ENCODE measurements at places on chromosomes 5 and 9.

DNA sequence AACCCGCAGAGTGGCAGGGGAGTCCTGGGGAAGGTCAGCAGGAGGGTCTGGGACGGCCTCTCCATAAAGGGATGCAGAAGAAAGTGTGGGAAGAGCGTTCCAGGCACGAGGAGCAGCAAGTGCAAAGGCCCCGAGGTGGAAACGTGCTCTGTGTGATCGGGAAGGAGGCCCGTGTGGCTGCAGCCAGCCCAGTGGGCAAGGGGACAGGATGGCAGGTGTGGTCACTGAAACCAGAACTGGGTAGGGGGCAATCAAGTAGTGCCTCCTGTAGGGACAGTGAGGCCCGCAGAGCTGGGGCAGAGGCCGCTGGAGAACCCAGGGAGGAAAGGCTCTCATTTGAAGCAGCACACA lies 16.3 kb upstream of the LAMC3 start:
- no peak for DNase-seq

DNA sequence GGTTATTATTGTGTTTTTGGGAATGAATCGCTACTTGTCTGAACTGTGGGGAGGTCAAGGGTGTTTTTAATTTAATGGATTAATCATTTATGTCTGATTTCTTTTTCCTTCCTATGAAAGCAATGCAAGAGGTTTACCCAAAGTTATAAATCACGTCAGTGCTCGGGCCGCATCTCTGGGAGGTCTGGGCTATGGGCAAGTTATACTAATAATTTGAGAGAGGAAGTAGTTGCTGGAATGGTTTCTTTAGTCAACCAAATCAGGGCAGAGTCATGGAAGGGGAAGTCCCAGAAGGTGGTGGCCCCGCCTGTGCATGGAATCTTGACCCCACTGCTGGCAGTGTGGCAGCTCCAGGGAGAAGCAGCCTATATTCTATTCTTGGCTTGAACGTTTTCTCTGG lies 180.2 kb downstream of the HSPA4 start:
- DNase-seq = no peak

- DNase-seq = no peak
Measured at GRCh38 chr9:98755006-98755618, 41.2 kb downstream of the ANKS6 start.

DNA sequence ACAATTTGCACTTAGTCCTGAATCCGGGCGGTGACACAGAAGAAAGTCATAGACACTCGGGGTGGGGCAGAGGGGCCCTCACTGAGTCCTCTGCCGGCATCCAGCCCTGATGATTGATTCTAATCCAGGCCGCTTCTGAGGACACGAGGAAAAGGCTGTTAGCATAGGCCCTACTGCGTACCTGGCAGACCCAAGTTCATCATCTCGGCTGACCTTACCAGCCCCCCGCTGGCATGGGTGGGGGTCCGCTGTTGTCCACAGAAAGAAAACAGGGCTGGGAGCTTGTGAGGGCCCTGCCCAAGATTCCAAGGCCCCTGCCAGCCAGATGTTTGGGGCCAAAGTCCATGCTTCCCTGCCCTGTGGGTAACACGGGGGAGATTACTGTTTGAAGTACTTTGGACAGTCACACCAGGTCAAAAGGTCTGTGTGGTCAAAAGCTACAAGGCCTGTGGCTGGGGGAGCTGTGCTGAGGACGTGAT lies 24.5 kb downstream of the ERGIC1 start:
- DNase-seq = no peak

DNA sequence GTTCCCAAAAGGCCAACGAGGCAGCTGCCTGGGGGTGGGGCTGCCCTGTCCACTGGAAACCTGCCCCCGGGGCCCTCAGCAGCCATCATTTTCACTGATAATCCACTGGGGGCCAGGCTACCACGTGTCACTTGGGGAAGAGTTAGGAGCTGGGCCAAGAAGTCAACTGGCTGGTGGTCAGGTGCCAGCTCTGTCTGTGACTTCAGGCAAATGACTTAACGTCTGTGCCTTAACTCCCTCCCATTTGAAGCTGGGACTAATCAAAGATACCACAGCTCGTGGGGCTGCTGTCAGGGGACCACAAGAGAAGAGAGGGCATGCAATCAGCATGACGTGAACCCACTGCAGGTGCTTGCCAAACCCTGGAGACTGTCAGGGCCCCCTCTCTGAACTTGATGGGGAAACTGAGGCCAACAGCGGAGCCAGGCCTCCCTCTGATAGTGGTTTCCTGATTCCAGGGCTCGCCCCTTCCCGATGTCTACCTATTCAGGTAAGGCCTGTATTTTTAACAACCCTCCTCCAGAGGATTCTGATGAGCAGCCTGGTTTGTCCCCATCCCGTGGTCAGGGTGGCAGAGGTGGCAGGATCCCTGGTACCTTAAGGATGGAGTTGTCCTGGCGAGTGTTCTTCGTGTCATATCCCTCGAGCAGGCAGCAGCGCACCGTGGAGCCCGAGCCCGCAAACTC lies 12.3 kb upstream of the DPM2 start:
- DNase-seq = no peak

- no peak for DNase-seq
Measured at GRCh38 chr5:38608874-38609273, 52.4 kb upstream of the LIFR start.

DNA sequence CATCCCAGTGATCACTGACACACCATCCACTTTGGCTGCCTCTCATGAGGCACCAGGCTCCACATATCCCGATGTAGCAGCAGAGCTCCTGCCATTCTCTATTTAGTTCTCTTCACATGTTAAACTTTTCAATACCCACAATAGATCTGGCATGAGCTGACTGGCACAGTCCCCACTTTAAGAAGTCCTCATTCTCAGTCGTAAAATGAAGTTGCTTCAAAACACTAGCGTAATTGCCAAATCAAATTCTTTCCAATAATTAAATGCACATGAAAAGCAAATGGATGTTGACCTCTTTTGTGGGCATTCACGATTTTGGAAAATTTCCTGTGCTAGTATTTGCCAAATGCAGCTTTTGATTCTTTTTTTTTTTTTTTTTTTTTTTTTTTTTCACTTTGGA lies 32.4 kb downstream of the HAPLN1 start:
- DNase-seq = no peak

DNA sequence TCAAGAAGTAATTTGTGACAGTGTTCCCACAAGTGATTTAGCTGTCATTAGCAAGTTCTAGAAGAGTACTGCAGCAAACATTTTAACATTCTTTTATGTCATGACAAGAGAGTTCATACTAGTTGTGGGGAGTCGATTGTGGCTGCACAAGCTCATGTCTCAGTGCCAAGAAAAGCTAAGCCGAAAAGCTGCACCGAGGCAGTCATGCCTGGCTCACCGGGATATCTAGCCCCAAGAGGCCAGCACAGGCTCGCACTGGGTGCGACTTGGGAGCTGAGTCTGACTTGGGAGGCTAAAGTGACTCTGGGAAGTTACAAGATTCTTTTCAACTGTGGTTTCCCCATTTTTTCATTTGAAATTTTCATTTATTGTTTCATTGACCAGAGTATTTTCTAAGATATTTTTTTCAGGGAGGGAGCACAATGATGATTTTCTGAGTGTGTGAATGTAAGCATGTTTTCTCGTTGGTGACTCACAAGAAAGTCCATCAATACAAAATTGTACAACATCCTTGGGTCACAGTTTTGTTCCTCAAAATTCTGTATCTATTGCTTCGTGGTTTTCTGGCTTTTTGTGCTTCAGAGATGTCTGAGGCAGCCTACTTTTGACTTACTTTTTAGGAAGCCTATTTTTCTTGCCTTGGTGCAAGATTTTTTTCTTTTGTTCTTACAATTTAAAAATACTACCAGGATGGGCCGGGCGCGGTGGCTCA lies 18.7 kb downstream of the CAST start:
- no peak for DNase-seq

GRCh38 chr9:8734760-8735159 lies 935.2 kb upstream of the DMAC1 start:
- DNase-seq = no peak

DNA sequence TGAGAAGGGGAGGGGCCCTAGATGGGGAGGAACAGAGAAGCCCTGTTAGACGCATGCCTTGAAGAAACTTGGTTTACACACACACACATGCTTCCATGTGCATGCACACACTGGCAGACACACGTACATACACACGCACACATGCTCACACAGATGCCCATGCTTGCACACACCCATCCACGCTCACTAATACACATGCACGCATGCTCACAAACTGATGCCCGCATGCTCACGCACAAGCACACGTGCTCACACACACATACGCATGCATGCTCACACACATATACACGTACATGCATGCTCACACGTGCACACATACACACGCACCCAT lies 32.1 kb upstream of the EGFL7 start:
- no peak for DNase-seq

GRCh38 chr5:51202161-51202560 lies 181.1 kb upstream of the ISL1 start:
- DNase-seq = no peak

DNA sequence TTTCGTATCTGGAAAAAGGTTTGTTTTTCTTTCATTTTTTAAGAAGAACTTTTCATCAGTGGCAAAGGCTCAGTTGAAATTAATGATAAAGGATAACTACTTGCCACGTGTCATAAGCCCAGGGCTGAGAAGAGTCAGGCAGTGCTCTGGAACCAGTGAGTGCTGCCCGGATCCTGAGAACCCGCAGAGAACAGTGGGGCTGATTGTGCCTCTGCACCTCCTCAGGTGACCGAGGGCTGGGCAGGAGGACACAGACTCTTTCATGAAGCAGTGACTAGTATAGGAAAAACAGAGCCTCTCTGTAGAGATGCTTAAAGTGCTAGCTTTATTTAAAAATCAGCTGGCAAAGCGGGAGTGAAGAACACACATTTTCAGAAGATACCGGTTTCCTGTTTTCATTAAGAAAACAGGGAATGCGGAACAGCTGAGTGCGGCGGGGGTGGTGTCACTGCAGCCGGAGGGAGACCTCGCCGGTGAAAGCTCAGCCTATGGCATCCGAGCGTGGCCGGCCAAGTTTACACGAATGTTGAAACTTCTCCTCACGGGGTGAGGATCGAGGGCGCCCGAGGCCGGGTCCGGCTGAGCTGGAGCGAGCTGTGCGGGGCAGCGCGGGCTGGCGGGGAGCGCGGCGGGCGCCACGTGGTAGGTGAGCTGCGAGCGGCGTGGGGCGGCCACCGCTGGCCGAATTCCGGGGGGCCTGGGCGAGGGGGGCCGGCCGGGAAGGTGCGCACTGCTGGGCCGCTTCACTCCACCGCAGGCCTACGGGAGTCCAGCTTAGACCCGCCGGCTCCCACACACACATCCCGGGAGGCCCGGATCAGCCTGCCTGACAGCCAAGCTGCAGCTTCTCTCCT lies 134.7 kb upstream of the DMRT1 start:
- DNase-seq = no peak

DNA sequence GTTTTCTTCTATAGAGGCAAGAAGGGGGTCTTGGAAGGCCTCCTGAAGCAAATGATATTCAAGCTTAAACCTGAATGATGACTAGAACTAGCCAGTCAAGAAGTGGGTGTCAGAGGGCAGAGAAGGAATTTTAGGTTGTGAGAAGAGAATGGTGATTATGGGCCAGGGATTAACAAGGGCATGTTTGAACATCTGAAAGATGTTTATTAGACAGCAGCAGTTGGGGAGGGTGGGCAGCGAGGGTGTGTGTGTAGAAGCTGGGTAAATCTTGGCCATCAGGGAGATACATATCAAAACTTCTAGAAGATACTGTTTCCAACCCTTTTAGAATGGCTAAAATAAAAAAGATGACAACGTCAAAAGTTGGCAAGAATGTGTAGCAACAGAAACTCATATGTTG lies 54.5 kb downstream of the MAN2A1 start:
- DNase-seq = no peak

Measured in fibroblast of skin of left biceps (primary cell).